ENCODE measurements at places on chromosomes 4 and X.

- no peak for DNase-seq
These were observed 13.7 kb downstream of the NEIL3 start for GRCh38 chr4:177323416-177323815.

GRCh38 chr4:168586926-168587325, 90.1 kb downstream of the PALLD start:
- DNase-seq, result no peak

DNA sequence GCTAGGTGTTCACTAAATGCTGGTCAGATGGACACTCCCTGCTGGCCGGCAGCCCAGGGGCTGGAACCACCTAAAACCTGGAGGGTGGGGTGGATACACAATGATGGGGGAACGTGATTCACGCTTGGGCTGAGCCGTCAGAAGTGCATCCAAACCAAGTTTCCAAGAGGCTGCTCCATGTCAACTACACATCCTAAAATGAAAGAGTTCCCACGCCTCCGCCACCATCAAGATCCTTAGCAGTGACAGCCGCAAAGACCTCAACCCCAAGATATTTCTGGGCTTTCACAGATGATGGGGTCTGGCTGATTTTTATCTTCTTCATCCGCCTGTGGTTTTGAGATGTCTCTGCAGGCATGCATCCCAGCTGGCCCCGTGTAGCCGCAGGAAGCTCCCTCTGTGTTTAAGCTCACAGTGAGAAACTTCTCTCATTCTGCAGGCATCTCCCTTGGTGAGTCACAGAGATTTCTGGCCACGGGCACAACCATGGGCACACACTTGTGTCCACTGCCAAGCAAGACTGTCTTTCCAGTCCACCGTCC, 84.4 kb downstream of the HTRA3 start:
- no peak for DNase-seq

DNA sequence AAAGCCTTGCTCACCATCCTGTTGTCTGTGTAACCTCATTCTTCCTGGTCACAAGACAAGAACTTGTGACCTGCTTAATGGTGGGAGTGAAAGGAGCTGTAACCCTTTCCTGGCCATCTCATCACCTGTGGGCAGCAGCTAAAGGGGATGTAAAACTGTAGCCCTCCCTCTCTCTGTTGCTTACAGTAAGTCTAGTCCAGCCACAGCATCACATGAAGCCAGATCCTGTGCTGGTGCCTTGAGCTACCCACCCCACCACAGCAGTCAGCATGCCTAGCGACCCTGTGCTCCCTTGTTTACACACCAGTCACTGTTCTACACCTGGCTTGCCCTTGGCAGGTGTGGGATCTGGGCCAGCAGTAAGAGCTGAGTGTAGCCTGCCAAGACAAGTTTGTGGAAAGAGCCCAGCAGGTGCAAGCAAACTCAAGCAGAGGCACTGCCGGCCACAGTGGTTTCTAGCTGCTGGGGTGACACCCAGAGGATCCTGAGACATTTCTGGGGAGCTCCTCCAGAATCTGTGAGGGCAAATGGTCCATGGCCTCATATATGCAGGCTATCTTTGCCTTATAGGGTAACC, 41.0 kb downstream of the UGT2B28 start:
- DNase-seq, result no peak

DNA sequence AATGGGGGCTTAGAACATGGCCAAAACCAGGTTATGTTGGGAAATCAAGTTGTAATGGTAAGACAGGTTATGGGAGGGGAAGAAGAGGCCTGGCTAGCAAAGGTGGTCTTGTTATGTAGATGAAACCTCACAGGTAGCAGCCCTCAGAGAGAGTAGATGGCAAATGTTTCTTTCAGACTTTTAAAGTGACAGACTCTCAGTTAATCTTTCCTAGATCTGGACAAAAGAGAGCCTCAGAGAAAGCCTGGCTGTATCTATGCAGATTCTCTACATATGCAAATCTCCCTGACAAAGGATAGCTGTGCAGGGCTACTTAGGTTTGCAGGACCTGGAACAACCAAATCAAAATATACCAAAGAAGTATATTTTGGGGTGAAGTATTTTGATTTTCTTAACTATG, 284.1 kb upstream of the AMOT start:
- DNase-seq, result no peak

DNA sequence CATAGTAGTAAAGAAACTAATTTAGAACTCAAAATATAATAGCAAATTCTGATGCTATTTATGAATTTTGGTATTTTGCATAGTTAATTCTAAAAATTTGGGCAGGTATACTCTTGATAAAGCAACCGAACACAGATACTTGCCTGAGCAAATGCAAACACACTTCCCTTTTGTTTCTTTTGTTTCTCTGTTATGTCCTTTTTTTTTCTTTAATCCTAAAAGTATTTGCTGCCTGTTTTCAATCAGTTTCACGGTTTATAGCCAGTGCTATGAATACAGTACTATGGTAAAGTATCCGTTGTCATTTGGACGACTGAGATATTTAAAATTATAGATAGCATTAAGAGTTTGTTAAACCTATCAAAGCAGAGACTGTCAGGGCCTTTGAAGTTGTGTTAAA, 84.3 kb upstream of the HPRT1 start:
- no peak for DNase-seq

- no peak for DNase-seq
These were observed 27.3 kb upstream of the CRLF2 start for GRCh38 chrX:1239681-1240142.

GRCh38 chr4:180098586-180098985, 2144.6 kb upstream of the TENM3 start:
- DNase-seq, result no peak

GRCh38 chr4:6343939-6344408, 74.3 kb downstream of the WFS1 start:
- no peak for DNase-seq

DNA sequence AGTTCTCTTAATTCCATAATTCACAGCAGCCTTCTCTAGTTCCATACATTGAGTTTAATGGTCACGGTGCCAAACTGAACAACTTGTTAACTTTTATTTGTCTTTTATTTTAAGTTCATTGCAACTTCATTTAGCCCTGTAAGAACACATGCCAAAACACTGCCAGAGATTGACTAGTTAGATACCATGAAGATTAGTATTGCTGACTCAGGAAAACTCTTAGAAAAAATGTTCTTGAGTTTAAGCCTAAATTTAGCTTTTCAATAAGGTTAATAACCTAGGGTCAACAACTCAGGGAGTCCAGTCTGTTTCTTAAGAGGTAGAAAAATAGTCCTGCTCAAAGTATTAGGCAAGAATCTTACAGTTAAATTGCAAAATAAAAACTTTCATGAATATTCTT, 25.7 kb downstream of the SPANXN2 start:
- DNase-seq, result no peak

GRCh38 chr4:90904021-90904420, 776.8 kb downstream of the CCSER1 start:
- DNase-seq, result no peak

DNA sequence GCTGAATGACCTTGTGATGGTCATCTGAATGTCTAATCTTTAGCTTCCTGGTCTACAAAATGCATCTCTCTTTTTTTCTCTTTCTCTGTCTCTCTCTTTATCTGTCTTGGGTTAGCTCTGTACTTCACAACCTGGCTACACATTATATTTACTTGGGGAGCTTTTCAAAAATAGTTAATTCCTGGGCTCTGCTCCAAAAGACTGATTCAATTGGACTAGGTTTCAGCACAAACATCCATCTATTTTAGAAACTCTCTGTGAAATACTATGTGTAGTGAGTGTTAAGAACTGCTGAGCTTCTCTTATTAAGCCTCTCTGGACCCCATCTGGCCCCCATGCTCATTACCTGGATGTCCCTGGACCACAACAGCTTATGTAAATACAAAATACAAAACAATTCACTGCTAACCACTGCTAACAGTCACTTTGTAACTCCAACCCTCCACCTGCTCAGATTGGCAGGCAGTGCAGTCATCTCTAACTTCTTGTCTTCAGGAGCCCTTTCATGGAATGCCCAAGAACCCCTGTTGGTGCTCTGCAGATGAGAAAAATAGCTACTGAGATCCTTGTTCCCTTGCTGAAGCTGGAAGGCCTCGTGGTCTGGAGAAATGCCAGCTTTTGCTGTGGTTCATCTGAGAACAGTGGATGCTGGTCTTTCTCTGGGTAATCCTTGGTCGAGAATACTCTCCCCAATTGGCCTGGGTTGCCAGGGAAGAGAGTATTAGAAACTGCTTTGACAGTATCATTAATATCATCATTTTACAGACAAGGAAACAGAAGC, 14.8 kb upstream of the BOD1L1 start:
- no peak for DNase-seq

DNA sequence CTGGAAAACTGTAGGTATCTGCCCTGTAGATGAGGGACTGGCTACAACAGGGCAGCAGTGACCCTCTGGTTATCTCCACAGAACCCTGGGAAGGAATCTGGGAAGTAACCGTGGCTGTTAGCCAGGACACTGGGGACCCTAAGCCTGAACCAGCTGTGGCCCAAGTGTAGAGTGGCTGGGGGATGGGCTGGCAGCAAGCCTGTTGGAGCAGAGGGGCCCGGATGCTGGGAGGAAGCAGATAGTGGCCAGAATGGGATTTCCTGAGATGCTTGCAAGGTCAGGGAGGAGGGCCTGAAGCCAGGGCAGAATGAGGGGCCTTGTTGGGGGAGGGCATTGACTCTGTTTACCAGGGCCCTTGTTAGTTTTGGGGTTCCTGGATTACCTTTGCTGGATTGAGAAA, 161.0 kb upstream of the EOLA2 start:
- DNase-seq, result no peak

GRCh38 chr4:155173371-155173770, 35.1 kb upstream of the NPY2R start:
- no peak for DNase-seq

DNA sequence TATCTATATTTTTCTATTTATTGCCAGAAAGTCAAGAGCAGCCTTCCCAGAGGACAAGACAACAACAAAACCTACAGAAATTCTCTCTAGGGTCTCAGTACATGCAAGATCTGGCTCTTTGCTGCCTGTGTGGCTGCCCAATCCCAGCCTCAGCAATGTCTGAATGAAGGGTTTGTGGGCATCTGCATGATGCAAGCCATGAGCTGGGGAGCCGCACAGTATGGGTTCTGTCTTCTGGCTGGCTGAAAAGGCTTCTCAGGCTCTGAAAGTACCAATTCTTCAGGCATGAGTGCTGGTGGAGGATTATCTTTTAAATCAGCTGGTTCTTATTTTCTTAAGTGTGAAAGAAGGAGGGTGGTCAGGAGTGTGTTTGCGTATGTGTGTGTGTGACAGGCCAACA, 104.6 kb downstream of the PDGFRA start:
- no peak for DNase-seq

- DNase-seq, result no peak
These were observed 32.0 kb upstream of the AMELX start for GRCh38 chrX:11261260-11261659.

GRCh38 chr4:78310007-78310739, 241.4 kb upstream of the ANXA3 start:
- no peak for DNase-seq

GRCh38 chr4:17280261-17281018, 231.4 kb downstream of the QDPR start:
- no peak for DNase-seq

DNA sequence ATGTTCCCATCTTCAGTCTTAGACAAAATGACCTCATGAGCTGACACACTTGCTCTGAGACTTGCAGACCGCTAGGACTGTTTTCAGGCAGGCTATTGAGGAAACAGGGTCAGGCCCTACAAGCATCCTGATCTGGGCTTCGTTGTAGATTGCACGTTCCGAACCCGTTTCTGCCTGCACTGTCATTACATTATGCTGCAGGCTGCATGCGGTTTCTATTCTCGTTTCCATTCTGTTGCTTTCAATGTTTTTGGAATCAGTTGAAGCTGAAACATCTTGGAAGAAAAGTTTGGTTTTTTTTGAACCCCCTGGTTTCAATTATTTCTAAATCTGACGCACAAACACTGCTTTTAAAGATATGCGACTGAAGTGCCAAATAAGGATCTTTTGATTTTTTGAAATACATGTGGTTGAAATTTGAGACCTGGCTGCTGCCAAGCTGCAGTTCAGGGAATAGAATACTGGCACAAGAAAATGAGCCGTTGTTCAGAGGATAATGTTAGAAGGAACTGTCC, 716.1 kb upstream of the INTU start:
- no peak for DNase-seq

DNA sequence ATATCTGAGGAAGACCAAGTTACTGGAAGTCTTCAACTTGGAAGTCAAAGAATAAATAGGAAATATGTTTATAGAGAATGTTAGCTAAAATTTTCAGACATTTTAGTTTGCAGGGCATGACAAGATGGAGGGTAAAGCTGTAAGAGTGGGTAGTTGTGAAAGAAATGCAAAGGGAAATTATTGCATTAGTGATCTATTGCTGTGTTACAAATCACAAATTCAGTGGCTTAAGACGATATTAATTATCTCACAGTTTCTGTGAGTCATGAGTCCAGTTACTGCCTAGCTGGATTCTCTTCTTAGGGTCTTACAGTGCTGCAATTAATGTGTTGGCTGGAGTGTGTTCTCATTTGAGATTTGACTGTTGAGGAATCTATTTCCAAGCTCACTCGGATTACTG, 62.9 kb upstream of the CAMK2D start:
- no peak for DNase-seq
